Stimulated activated CD4-positive, alpha-beta T cell treated with anti-CD3 and anti-CD28 coated beads, Interleukin-12 subunit alpha, Interleukin-12 subunit beta, amount 100 ng/mL, for 24 hours (primary cell): ENCODE measurements at places on chromosomes 5 and 9.

DNA sequence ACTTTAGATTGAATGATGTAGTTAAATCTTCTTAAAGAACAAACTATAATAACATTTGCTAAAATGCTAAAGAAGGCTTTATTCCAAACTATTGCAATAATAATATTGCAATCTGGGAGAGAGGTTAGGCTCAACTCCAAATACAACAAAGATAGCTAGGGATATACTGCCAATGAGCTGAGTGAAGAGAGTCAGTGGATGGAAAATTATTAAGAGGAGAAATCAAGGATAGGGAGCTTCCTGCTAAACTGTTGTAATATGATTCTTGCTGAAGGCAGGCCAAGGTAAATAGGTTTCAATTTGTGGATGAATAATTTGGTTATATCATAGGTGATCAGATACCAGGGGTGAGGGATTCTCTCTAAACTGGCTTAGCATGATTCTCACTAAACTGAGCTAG, 1651.5 kb downstream of the EFNA5 start:
- no peak for DNase-seq

DNA sequence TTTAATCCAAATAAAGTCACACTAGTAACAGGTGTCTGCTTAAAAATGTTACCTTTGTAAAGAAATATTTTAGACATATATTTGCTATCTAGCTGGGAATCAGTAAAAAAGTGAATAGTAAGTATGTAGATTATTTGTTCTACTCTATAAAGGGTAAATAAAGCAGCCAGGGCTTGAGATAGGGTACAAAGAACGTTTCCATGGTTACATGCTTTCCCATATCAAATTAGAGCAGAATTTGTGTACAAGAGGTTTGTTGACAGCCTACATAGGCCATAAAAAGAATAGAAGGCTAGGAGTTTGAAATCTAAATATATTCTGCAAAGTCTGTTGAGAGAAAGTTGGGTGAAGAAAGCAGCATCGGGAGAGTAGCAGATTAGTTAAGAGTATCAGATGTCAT, 160.9 kb upstream of the POU5F2 start:
- no peak for DNase-seq

DNA sequence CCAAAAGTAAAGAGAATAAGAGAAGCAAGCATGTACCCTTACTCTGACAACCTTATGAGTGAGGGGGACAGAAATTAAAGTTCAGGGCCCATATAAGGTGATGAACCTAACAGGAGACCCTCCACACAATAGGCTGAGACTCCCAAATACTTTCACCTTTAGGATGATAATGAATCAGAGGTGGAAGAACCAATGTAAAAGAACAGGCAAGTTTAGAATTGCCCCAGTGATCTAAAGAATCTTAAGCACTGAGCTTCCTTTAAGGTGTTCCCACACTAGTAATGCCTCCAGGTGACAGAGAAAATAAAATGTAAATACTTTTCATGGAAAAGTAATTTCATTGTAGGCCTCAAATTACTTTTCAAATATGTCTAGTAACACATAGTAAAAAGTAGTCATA, 8.2 kb upstream of the FAM151B start:
- no peak for DNase-seq

DNA sequence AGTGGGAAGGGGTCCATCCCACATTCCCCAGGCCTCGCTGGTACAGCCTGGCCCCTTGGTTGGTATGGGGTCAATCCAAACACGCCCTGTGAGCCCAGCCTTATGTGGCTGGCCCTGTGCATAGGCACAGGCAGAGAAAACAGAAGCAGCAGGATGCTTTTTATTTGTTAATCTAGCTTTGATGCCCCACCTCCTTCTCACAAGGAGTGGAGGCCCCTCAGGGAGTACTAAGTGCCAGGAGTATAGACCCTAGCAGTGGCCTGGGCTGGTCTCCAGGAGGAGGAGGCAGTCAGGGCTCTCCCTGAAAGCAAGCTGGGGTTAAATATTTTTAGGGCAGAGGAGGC, 14.6 kb upstream of the TCF7 start:
- DNase-seq = no peak

- no peak for DNase-seq
Observed at GRCh38 chr9:127644146-127644827, 32.2 kb downstream of the STXBP1 start.

- DNase-seq = no peak
Observed at GRCh38 chr5:40198736-40199135, 481.0 kb upstream of the PTGER4 start.

DNA sequence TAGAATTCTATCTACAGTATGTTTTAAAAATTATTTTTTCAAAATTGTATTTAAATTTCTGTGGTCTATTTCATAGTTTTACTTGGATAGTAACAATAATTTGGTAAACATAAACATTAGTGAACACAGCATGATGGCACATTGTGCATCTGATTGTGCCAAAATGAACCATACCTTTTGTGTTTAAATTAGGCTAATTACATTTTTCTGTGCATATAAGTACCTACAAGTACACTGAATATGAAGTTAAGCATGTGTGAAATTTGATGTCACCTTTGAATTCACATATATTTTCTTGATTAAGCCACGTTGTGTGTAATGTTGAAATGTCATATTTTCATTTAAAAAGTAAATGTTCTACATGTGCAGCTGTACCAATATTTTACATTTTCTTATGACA, 13.4 kb downstream of the PBX3 start:
- no peak for DNase-seq

GRCh38 chr9:16063241-16063591, 510.4 kb downstream of the CCDC171 start:
- DNase-seq = no peak

- no peak for DNase-seq
Observed at GRCh38 chr5:63070001-63070400, 491.4 kb downstream of the LRRC70 start.

GRCh38 chr9:109497226-109498153, 617 bp downstream of the PTPN3 start:
- DNase-seq = no peak

- no peak for DNase-seq
Observed at GRCh38 chr5:153676406-153676805, 185.9 kb downstream of the GRIA1 start.

DNA sequence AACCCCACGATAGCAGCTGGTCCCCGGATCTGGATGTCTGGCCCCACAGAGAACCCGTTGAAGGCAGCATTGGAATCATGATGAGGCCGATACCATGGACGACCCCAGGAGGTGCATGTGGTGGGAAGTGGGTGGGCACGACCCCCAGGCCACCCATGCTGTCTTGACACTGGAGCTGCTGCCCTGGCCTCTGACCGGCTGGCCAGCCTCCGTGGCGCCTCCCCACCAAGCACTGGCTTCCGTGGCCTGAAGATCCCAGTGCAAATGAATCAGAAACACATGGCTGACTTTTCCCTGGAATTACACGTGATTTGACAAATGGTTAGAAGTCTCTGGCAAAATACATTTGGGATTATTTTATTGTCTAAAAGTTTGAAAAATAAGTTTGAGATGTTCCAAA, 259.0 kb upstream of the IRX1 start:
- DNase-seq = no peak

GRCh38 chr5:150298701-150299451, 3.8 kb downstream of the ARSI start:
- DNase-seq = no peak

DNA sequence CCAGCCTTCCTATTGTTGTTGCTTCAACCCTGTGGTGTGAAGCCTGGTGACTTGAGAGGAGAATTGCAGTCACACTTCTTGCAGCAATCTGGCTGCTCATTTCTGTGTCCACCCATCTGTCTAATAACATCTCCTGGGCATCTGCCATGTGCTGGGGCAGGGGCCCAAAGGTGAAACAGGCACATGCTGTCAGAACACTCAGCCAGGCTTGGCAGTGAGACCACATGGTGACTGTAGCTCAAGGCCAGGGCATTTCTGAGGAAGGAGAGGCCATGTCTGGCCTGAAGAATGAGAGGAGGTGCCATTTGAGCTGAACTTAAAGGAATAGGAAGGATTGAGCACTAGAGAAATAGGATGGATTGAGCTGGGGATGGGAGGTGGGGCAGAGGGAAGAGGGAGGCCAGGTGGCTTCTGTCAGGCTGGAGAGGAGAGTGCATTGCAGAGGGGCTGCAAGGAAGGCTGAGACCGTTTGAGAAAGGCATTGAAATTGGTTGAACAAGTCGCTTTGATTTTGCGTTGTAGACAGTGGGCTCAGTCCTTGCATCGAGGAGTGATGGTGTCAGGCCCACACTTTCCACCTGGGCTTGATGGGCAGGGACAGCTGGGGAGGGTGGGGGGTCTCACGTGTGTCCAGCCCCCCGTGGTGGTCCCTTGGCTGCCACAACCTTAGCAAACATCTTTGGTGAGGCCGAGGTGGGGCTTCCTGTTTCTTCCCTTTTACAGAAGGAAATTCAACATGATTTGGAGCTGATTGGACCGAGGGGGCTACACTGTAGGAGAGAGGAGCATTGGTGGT, 222.4 kb downstream of the CACNA1B start:
- no peak for DNase-seq

GRCh38 chr5:143828710-143829109, 16.7 kb downstream of the HMHB1 start:
- DNase-seq = no peak

DNA sequence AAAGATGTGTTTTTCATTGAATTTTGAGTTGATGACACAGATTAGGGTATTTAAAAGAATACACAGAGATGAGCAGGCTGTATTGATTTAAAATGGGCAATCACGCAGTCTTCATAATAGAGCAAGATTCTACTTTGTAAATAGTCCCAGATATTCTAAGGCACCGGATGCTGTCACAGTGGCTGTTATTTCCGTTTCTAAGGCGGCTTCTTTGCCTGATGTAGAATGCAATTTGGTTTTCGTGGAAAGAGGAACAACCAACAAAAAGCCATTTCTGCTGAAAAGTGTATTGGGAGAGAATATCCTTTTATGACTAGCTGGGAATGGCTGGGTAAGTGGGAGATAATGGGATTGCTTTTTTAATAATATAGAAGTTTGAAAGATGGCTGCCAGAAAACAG, 17.5 kb downstream of the PRKACG start:
- no peak for DNase-seq
